ENCODE measurements at places on chromosomes 7 and 10.
A peak's percentile ranks its signal among the peaks of the same experiment; 100 is the strongest.

DNA sequence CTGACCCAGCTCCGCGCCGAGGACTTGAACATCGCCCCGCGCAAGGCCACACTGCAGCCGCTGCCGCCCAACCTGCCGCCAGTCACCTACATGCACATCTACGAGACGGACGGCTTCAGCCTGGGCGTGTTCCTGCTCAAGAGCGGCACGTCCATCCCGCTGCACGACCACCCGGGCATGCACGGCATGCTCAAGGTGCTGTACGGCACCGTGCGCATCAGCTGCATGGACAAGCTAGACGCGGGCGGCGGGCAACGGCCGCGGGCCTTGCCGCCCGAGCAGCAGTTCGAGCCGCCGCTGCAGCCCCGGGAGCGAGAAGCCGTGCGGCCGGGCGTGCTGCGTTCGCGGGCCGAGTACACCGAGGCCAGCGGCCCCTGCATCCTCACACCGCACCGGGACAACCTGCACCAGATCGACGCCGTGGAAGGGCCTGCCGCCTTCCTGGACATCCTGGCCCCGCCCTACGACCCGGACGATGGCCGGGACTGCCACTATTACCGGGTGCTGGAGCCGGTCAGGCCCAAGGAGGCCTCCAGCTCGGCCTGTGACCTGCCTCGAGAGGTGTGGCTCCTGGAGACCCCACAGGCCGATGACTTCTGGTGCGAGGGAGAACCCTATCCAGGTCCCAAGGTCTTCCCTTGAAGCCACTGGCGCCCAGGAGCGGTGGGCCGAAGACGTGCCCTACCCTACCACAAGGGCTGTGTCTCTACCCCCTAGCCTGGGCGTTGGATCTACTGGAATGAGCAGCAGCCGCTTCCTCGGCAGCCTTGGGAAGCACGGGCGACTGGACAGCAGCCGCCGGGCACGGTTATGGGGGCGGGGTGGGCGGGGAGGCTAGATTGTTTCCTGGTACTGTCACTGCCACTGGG lies 945 bp downstream of the ADO start:
- DNase-seq: peak; percentile 48

DNA sequence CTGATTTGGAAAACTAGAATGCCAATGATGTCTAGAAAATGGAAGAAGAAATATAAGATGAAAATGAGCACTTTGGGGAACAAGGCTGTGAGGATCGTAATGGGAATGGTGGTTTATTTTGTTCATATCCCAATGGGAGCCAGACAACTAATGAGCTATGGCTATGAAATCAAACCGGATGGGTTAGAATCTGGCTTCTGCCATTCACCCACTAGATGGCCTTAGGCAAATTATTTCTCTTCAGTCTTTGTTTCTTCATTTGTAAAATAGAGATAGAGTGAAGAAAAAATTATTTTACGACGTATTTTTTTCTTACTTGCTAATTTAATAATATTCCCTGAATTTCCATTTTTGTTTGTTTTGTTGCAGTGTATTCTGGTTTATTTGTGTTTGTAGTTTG lies 572.1 kb upstream of the IGFBP3 start:
- no peak for DNase-seq

GRCh38 chr10:11409357-11409756 lies 202.1 kb downstream of the USP6NL start:
- no peak for DNase-seq

- no peak for DNase-seq
Measured at GRCh38 chr10:113027574-113028455, 77.8 kb downstream of the TCF7L2 start.

GRCh38 chr7:105439174-105439893 lies 50.6 kb upstream of the SRPK2 start:
- peak; percentile 54 for DNase-seq

- no peak for DNase-seq
Measured at GRCh38 chr7:83732305-83732704, 83.4 kb upstream of the SEMA3E start.

- DNase-seq: no peak
Measured at GRCh38 chr7:8184221-8184620, 77.7 kb downstream of the ICA1 start.

DNA sequence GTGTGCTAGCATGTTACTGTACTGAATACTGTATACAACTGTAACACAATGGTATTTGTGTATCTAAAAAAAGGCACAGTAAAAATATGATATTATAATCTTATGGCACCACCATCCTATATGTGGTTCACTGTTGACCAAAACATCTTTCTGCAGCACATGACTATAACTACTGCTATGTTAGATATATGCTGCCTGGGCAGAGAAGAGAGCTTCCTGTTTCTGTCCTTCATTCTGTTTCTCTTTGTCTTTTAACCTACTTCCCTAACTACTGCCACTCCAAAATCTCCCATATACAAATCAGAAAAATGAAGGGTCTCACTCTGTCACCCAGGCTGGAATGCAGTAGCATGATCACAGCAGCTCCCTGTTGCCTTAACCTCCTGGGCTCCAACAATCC lies 8.8 kb upstream of the FGL2 start:
- peak; percentile 31 for DNase-seq

- DNase-seq: no peak
Measured at GRCh38 chr7:33762151-33762910, 143.0 kb upstream of the BMPER start.

DNA sequence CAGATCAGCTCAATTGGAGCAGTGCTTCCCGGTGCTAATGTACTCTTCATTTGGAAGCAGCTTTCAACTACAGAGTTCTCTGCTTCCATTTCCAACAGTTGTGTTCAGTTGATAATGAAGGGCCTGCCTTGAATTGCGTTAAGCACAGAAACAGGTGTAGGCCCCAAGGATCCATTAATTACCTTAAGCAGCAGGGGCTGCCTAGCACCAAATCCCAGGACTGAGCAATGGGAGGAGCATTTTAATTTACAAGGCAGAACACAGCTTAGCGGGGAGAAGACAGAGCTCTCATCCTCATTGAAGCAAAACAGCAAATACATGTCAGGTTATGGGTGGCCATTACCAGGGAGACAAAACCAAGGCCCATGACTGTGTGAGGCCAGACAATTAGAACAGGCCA lies 349.6 kb downstream of the TFEC start:
- no peak for DNase-seq

DNA sequence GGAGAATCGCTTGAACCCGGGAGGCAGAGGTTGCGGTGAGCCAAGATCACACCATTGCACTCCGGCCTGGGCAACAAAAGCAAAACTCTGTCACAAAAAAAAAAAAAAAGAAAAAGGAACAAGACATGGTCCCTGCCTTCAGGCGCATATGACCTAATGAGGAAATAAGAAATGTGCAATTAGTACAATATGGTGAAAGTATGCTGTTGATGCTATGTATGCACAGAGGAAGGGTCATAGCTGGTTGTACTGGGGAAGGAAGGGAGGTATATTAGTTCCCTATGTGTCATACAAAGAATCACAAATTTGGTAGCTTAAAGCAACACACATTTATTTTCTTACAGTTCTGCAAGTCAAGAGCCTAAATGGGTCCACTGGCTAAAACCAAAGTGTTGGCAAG lies 97.8 kb upstream of the MPP7 start:
- peak; percentile 92 for DNase-seq

GRCh38 chr10:7027913-7028808 lies 382.7 kb downstream of the SFMBT2 start:
- peak; percentile 79 for DNase-seq

DNA sequence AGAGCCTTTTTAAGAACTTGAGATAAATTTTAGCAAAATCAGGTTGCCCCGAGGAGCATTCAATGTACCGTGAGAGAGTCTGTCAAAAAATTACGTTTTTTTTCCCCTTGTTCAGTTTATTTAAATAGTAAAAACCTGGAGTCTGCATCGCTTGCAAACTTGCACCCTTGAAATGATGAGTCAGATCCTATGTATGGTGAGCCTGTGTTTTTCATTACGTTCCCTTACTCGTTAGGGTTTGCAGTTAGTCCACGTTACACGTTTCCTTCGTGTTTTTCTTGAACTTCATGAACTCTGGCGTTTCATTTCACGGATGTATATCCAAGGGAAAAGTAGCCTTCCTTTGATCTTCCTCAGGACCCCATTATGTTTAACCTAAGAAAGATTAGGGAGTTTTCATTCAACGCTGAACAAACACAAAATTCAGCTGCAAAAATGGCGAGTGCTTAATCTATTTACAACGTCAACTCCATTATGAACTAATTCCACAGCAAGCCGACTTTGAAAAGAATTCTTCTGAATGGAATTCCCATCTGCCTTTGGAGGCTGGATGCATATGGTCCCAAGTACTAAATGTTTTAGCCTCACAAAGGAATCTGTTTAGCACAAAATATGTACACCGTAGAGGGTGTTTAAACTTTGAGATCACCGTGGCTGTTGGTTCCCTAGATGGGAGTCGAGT lies 182.4 kb downstream of the MYOF start:
- DNase-seq: no peak

DNA sequence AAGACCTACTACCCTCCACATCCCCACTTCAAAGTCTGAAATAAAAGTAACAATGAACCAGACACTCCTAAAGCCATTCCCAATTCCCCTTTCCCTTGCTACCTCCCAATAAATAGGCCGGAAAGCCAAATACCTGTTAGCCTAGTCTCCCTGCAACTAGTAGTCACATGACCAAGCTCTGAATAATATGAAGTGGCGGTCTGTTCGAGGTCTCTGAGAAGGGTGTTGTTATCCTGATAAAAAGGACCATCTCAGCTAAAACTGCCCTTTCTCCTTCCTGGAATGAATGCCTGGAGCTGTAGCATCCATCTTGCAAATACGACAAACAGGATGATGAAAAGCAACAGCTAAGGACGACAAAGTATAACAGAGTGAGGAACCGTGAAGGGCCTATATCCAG lies 6.0 kb downstream of the KIF5B start:
- DNase-seq: no peak

DNA sequence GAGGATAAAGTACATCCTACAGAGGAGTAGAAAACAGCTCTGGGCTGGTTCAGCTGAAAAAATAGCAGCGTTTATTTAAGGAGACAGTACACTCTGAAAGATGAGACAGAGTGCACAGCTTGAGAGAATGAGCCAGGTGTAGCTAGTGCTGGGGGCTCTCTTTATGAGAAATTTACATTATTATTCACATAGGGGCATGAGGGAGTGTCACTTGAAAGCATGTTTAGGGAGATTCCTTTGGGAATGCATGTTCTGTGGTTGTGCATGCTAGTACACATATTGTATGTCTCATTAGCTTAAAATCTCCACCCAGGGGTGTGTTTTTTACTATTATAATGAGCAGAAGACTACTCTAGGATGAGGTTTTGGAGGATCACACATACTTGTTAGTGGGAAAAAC lies 1224.4 kb downstream of the REEP3 start:
- DNase-seq: no peak

DNA sequence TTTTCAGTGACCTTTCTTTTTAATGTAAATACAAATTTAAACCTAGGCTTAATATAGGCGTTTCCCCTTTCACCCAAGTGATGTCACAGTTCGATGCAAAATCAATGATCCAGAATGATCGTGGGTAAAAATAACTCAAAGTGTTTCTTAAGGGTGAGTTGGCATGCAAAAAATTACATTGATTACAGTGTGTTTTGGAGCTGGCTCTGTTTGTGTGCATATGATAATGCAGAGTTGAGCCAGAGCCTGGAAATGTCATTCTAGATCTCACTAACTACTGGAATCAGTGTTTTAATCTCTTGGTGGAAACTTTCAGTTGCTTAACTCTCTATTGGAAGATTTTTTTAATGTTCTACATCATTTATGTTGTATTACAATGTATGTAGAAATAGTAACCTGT lies 72.5 kb upstream of the MXI1 start:
- no peak for DNase-seq

DNA sequence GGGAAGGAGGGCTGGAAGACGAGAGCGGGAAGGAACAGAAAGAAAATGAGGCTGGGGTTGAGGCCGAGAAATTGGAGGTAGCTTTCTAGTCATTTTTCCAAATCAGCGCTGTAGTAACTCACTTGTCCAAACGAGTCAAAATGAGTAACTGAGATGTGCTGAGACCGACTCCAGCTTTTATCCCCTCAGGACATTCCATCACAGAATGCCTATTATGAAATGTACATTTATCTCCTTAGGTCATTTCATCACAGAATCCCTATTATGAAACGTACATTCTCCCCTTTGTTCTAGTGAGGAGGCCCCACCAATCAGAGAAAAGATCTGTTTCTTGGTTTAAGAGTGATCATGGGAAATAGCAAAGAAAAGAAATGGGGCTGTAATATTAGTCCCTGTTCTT lies 55.7 kb upstream of the AMPH start:
- DNase-seq: no peak

- peak; percentile 55 for DNase-seq
Measured at GRCh38 chr10:26408858-26409494, 29.2 kb upstream of the APBB1IP start.

GRCh38 chr10:103645141-103646054 lies 151.9 kb downstream of the NEURL1 start:
- peak; percentile 97 for DNase-seq

GRCh38 chr7:17929647-17930395 lies 10.5 kb downstream of the SNX13 start:
- DNase-seq: no peak

- no peak for DNase-seq
Measured at GRCh38 chr7:40509287-40509996, 374.6 kb downstream of the SUGCT start.

DNA sequence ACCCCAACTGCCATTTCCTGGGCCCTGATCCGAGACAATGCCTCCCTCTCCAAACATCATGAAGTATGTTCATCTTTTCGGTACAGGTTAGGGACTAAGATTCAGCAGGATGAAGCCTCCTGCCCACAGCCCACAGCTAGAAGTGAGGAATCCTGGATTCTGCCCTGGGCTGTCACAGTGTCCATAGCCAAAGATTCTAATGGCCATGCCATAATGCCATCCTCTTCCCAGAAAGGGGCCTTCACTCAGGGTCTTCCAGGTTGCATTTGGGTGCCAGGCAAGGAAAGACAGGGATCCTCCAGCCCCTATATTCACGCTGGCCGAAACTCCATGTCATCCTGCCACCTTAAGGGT lies 15.7 kb upstream of the ZMIZ1 start:
- no peak for DNase-seq

DNA sequence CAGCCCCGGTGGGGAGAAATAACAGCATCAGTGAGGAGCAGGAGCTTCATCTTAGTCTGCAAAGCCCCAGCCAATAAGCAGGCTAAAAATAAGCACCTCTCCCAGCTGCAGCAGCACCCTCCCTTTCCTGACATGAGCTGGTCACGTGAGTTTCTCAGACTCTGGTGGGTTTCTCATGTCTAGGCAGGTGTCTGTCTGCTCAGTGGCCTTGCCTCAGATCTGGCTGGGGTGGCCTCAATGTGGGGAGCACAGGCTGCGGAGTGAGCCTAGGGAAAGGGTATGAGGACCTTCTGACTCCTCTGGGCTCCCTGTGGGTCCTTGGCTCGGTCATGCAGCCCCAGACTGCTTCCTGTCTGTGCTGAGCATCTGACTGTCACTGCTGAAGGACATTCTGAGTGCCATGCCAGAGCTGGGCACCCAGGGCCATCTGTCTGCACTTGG lies 81.6 kb upstream of the LRRC4 start:
- DNase-seq: no peak

GRCh38 chr7:131627735-131628190 lies 71.3 kb upstream of the PODXL start:
- no peak for DNase-seq
